ENCODE measurements at places on chromosomes 5 and 9. TPM values are rescaled to one million over a fixed set of nuclear protein-coding genes. Genes with fewer than 3 reads are reported as not detected.

DNA sequence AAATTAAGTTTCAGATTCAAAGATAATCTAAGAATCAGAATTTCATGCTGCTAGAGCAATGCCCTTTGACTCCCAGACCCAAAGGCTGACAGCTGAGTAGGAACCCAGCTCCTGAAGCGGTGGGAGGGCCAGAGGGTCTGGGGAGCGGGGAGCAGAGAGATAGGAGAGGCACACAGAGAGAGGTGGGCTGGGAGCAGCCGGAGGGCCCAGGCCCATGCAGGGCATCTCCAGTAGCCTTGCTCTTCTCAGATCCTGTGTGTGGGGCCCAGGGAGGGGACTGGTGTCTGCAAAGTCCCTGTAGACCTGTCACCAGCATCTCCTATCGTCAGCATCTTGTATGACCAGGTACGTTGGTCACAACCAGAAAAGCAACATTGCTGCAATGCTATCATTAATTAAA, 75.3 kb upstream of the OLFM1 start:
- no peak for DNase-seq

- no peak for DNase-seq
Measured at GRCh38 chr5:165196961-165197360, 1691.5 kb downstream of the MAT2B start.

- no peak for DNase-seq
Measured at GRCh38 chr9:95499046-95499676, 17.6 kb downstream of the PTCH1 start.

DNA sequence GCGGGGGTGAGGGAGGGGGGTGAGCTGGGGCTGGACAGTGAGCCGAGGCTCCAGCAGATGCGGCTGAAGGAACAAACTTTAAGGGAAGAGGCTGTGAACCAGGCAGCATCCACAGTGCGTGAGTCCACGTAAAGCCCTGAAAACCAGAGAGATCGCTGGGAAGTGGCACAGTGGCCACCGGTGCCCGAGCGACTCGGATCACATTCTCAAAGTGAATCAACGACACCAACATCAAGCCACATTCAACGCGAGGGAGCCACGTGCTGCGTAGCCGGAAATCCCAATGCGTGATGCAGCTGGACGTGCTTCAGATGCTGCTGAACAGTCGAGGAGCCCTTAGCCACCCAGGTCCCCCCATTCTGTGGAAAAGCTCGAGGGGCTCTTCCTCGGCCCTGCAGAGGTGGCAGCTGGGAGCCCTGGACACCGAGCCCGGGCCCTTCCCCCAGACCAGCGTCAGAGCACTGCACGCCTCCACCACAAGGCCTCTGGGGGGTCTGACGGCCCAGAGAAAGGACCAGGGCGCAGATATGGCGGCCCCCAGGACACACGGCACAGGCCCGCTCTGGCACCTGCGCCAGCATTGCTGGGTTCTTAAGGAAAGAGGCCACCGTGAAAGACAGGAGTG, 53.7 kb upstream of the EXOC3 start:
- no peak for DNase-seq

DNA sequence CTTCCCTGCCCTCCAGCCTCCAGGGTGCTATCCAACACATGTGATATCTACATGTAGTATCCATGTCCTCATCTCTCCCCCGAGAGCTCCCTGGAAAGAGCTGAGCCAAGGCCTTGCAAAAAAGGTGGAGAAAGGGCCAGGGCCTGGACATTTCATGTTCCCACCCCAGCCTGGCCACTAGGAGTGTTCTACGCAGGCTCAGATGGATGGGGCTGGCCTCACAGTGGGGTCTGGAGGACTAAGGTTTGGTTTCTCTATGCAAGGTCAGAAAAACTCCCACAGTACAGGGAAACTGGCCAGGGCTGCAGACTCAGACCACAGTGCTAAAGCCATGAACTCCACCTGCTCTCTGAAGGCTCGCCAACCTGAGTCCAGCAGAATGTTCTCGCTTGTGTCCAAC, 1.5 kb upstream of the CSF2 start:
- DNase-seq, result no peak

- no peak for DNase-seq
Measured at GRCh38 chr5:137212471-137212870, 286.7 kb downstream of the SPOCK1 start.

DNA sequence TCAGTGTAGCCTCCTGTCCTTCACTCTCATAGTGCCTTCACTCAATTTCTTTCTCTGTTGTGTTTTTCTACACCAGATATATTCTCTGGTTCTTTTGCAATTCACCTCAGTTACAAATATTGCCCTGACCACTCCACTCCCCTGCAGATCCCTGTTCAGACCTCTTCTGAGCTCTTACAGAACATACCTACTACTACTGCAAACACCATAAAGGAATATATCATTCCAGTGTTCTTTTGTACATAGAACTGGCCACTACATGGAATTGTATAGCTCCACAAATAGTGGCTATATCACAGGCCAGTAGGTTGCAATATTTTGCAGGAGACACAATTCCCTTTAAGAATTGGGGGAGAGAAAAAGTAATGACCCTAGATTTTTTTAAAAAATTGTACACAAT, 21.0 kb downstream of the ALDH1A1 start:
- no peak for DNase-seq

DNA sequence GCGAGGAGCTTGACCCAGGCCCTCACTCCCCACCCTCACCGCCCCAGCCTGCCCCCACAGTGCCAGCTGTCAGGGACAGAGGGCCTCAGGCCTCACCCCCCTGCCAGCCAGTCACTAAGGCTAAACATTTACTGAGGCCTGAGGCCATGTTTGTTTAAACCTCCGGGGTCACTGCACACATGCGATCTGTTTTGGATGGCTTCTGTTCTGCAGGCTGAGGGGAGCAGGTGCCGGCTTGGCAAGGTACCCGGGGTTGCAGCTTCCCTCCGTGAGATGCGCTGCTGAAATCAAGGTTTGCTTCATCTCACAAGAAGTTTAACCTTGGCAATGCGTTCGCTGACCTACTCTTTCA, 103.3 kb upstream of the BOD1 start:
- DNase-seq, result peak; percentile 53

DNA sequence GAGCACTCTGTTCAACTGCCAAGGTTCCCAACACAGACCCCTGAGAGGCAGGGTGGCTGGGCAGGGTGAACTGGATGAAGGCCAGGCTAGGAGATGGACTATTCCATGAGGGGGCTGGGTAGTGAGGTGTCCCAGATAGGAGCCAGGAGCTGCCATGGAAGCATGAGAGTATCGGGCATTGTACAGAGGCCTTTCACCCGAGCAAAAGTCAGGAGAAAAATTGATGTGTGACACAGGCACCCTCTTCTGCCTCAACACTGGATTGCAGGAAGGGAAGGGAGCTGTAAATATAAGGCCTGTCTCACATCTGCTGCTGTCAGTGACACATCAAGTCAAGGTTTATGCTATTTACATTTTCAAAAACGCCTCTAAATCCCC, 74.6 kb downstream of the UBAP1 start:
- DNase-seq, result peak; percentile 52

DNA sequence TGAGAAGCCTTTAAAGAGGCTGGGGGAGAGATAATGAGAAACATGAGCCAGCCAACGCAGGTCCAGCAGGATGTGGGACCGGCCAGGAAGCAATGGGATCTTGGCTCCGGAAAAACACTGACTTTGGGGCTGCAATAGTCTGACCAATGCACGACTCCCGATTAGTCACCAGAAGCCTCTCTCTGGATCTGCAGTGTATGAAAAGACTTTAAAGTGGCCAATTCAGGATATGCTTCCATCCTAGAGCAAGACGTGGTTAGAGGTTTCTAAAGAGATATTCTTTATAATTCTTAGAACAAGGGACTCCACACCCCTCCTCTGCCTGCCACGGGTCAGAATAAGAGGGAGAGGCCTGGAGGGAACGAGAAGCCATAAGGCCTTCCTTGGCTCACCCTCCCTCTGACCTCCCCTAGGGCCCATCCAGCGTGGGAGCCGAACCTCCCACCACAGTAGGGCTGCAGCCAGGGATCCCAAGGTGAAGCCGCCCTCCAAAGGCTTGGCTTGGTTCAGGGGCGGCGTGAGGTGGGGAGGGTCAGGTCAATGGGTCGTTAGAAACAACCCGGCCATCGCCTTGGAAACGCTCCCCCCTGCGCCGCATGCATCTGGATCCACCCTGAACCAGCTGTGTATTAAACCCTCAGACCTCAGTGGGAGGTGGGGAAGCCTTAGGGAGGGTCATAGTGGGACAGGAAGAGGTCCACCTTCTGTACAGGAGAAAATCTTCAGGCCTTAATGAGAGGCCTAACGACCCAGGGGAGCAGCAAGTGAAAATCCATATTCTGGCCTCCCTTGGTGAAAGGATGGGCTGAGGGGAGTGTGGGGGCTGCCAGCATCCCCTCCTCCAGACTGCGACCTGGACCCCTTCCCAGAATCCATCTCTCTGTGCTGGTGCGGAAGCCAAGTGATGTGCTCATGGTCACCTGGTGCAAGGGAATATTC, 11.1 kb downstream of the FGF1 start:
- peak; percentile 73 for DNase-seq

- no peak for DNase-seq
Measured at GRCh38 chr9:88814577-88814976, 176.7 kb upstream of the S1PR3 start.

The DMRT2 gene
- not detected for total RNA-seq

The SGCD gene
- total RNA-seq, result 8.0 TPM

The MYO10 gene
- total RNA-seq, result 53.8 TPM

The CDH6 gene
- total RNA-seq, result 2.3 TPM

The TMC1 gene
- total RNA-seq, result not detected

The CCDC152 gene
- total RNA-seq, result 15.2 TPM
